ENCODE measurements at places on chromosomes 7 and 10. TPM values are rescaled to one million over a fixed set of nuclear protein-coding genes. Genes with fewer than 3 reads are reported as not detected.

DNA sequence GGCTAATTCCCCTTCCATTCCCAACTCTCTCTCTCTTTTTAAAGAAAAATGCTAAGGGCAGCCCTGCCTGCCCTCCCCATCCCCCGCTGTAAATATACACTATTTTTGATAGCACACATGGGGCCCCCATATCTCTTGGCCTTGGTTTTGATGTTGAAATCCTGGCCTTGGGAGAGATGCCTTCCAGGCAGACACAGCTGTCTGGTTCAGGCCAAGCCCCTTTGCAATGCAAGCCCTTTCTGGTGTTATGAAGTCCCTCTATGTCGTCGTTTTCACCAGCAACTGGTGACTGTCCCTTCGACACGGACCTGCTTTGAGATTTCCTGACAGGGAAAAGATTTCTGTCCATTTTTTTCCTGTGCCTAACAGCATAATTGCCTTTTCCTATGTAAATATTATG is 3.0 kb downstream of the ADRA2A start:
- no peak for DNase-seq

- DNase-seq, result no peak
These were observed 19.6 kb downstream of the NOC3L start for GRCh38 chr10:94343151-94343550.

DNA sequence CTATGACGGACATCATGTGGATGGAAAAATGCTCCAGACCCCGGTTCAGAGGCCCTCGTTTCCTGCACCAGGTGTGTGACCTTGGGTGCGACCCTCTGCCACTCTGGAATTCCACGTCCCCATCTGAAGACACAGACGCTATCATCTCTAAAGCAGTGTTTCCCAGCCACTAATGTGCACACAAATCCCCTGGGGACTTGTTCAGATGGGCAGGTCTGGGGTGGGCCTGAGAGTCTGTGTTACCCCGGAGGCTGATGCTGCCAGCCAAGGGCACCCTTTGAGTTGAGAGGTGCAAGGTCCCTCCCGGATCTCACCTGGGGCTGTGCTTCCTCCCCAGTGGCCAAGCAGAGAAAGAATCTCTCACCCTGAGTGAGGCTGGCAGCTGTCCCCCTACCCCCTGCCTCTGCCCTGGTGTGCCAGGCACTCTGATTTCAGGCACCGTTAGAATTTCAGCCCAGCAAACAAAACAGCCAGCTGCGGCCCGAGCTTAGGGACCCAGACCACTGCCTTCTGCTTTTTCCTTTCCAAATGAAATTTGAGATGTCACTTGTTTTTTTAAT is 90.0 kb downstream of the SLIT1 start:
- no peak for DNase-seq

DNA sequence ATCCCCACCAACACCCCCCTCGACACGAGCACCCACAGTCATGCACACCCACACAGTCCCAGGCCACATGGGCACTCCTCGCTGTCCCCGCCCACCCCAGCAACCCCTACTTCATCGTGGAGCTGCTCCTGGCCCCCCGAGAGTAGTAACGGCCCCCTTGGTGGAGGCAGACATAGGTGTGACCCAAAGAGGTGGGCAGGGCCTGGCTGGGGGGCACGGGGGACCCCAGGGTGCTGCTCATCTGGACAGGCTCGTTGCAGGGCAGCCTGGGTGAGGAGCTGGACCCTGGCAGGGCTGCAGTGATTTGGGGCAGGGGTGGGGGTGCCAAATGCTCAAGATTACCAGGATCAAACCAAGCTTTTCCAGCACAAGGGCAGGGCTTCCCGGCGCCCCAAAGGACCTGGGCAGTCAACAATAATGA is 42.4 kb upstream of the ZMIZ1 start:
- DNase-seq, result peak; percentile 28

- DNase-seq, result no peak
These were observed 183.3 kb downstream of the JAZF1 start for GRCh38 chr7:27997188-27997707.

- no peak for DNase-seq
These were observed 78.0 kb downstream of the TAF3 start for GRCh38 chr10:7896297-7896696.

- DNase-seq, result no peak
These were observed 132.3 kb upstream of the BMPER start for GRCh38 chr7:33773053-33773452.

- no peak for DNase-seq
These were observed 534.6 kb upstream of the POM121L12 start for GRCh38 chr7:52500841-52501240.

- no peak for DNase-seq
These were observed 33.3 kb downstream of the RNF32 start for GRCh38 chr7:156673902-156674301.

DNA sequence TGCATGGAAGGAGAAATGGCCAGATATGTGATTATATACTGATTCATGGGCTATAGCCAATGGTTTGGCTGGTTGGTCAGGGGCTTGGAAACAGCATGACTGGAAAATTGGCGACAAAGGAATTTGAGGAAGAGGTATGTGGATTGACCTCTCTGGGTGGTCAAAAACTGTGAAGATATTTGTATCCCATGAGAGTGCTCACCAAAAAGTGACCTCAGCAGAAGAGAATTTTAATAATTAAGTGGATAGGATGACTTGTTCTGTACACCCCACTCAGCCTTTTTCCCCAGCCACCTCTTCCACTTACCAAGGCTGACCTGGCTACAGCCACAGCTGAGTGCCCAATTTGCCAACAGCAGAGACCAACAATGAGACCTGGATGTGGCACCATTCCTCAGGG is 146.7 kb downstream of the GPR37 start:
- no peak for DNase-seq

DNA sequence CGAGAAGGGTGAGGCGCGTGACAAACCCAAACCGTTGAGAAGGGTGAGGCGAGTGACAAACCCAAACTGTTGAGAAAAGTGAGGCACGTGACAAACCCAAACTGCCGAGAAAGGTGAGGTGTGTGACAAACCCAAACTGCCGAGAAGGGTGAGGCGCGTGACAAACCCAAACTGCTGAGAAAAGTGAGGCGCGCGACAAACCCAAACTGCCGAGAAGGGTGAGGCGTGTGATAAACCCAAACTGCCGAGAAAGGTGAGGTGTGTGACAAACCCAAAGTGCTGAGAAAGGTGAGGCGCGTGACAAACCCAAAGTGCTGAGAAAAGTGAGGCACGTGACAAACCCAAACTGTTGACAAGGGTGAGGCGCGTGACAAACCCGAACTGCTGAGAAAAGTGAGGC is 25.0 kb downstream of the ESYT2 start:
- no peak for DNase-seq

DNA sequence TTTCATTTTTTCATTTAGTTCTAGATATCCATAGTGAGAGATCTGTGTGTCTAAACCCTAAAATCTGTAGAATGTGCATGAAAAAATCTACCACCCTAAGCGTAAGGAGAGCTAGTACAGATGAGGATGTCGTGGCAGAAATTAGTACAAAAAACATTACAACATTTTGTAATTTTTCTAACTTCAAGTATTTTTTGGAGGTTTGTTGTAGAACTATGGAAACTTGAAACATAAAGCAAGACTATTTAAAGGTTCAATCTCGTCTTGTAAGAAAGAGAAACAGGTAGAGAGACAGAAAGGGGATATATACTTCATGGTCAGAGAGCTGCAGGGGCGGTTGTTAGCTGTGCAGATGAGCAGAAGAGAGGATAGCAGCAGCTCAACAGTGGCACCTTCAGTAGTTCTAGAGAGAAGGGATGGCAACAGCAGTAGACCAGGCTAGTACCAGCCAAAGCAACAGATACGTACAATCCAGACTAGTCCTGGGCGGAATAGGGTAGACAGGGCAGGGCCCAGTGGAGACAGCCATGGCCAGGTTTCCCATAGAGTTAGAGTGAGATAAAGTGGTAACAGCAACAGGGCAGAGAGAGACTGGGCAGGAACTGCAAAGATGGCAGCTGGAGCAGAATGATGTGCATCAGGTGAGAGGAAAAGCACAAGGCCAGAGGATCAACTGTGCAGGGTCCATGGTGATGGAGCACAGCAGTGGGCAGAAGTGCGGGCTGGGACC is 145.2 kb downstream of the FRMD4A start:
- no peak for DNase-seq

DNA sequence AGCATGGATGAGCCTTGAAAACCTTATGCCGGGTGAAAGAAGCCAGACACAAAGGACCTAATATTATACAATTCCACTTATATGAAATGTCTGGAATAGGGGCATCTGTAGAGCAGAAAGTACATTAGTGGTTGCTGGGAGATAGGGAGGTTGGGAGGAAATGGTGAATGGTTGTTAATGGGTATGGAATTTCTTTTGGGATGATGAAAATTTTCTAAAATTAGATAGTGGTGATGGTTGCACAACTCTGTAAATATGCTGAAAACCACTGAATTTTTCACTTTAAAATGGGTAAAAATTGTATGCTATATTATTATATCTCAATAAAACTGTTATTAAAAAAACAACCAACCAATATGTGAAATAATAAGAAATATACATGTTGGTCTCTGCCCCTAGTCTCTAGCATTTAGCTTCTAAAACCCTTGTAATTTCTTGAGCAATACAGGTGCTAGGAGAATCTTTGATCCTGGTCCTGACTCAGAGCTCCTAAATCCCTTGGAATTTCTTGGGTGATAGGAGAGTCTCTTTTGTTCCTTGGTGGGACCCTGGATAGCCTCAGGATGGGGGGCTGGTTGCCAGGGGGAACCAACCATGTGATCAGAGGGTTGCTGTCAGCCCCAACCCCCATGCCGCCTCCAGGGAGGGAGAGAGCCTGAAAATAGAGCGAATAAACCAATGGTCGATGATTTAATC is 64.0 kb downstream of the TACR2 start:
- DNase-seq, result no peak

DNA sequence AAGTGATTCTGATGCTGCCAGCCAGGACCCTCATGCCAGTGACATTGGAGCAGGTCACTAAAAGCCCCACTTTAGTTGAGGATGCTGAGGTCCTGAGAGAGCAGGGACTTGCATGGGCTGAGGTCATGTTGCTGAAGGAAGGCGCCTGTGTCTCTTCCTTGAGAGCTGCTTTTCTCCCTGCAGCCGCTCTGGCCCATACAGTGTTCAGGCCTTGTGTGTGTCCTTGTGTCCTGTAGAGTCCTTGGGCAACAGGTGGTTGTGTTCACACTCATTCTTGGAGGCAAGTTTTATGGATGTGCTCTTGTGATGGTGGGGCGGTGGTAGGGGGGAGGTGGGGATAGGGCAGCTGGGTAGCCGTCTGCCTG is 33.3 kb downstream of the TSPAN14 start:
- no peak for DNase-seq

GRCh38 chr10:102413053-102413705 is 5.4 kb downstream of the PSD start:
- no peak for DNase-seq

DNA sequence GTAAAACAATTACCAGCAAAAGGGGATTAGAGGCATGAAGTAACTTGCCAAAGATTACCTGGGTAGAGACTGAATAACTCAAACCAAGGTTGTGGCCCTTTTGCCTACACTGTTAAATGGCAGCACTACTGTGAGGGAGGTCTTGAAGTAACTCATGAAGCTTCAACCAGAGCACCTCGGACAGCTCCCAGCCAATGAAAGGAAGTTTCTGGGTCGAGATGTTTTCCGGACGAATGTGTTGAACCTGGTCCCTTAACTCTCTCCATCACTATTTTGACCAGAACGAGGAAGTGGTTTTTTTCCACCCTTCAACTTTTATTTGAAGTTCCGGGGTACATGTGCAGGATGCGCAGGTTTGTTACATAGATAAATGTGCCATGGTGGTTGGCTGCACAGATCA is 133.6 kb upstream of the PRKCQ start:
- DNase-seq, result no peak

DNA sequence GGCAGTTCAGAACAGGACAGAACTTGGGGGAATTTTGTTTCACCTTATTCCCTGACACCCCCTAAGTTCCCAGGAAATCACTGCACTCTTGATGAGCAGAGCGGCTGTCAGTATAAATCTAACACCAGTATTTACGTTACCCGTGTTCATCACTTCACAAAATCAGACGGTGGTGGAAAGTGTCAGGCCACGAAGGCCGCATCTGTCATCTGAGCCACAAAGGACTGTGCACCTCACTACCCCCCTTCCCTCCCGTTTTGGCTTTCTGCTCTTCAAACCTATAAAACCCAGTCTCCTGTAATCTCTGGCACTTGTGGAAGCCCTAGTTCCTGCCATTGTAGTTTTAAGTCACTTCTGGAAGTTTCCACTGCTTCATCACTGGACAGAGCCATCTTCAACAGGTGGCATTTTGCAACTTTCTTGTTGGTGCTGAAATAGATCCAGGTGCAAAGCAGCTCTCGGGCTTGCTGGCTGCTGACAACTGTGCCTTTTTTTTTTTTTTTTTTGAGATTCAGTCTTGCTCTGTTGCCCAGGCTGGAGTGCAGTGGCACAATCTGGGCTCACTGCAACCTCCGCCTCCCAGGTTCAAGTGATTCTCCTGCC is 9.5 kb downstream of the ZFAND2A start:
- DNase-seq, result no peak

DNA sequence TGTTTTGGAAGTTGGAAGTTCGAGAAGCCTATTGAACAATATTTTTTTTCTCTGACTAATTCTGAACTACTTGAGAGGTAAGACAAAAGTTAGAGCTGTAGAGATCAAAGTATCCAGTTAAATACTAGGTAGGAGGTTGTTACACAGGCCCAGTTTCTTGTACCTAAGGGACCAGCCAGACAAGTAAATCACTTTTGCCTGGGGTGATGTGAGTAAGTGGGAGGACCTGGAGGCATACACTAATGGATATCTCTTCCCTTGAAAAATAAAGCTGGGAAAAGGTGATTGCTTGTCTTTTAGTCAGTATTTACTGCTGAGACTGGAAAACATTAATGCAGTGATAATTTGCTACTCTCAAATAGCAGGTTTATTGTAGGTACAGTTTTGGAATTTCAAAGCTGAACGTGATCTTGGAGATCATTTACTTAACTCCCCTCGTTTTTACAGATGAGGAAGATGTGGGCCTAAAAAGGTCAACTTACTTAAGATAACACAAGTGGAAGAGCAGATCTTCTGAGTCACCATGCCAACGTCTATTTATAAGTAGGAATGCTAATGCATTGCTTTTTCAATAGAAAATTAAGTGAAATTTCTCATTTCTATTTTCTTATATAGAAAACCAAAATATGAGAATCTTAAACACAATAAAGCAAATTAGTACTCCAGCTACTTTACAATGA is 181.3 kb downstream of the PPP1R9A start:
- no peak for DNase-seq

GRCh38 chr10:124701435-124701834 is 42.7 kb downstream of the FAM53B start:
- DNase-seq, result peak; percentile 87

DNA sequence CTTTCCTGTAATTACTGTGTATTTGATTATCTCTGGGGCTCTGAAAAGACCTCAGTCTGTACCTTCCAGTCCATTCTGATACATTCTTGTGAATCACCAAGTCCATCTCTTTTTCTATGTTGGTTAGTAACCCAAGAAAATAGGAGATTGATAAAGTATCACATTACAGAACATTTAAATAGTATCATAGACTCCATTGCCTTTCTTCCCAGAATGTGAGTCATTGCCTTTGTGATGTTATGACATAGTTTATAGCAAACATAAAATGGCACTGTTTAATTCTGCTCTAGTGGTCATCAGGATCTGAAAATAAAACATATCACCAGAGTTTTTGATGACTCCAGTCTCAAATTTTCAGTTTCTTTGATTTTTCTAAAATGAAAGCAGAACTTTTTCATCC is 78.4 kb downstream of the NRG3 start:
- no peak for DNase-seq

GRCh38 chr10:73802276-73802991 is 9.0 kb downstream of the NDST2 start:
- no peak for DNase-seq

The SLIT1 gene
- total RNA-seq, result 0.41 TPM

The NAT16 gene
- not detected for total RNA-seq

The RALA gene
- total RNA-seq, result 48.0 TPM

The GSTO2 gene
- 7.8 TPM for total RNA-seq

The SPDYE11 gene
- total RNA-seq, result not detected

The SFTPA1 gene
- total RNA-seq, result 10,352 TPM

The PPP1R17 gene
- not detected for total RNA-seq
